ENCODE measurements at places on chromosomes 5 and 9. TPM values are rescaled to one million over a fixed set of nuclear protein-coding genes. Genes with fewer than 3 reads are reported as not detected.

PRKACG gene
- total RNA-seq: not detected

DNA sequence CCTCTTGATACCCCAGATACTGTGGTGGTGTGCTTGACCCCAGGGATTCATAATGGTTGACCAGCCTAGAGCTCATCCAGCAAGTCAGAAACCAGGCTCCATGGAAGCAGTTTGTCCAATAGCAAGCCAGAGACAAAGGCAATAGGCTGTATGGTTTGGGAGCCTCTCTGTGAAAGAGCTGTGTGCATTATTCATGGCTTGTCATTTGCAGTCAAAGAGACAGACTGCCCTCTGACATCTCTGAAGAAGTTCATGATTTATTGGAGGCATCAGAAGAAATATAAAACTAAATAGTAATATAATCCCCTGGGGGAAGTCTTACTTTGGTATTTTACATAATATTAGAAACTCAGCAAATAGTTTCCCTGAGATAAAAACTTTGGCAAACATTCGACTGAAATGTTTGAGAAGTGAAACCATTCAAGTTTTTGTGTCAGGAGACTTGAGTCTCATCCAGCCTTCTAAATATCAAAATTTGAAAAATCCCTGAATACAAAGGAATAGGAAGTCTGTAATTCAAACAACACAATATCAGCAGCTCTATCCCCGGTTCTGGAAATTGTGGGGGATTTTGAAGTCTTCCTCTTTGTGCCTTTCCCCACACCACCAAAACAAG is 250.3 kb downstream of the ZSWIM6 start:
- no peak for DNase-seq

- DNase-seq: peak; percentile 55
Observed at GRCh38 chr9:129487658-129488483, 133.0 kb downstream of the C9orf50 start.

- DNase-seq: no peak
Observed at GRCh38 chr9:93053781-93054331, 4.6 kb upstream of the SUSD3 start.

GRCh38 chr5:38601133-38601862 is 44.9 kb upstream of the LIFR start:
- DNase-seq: no peak
